Activated CD4-positive, alpha-beta T cell treated with anti-CD3 and anti-CD28 coated beads, Interleukin-2, amount 50 U/mL, for 16 hours (primary cell): ENCODE measurements at places on chromosomes 1 and 21.

- no peak for DNase-seq
These were observed 993.0 kb upstream of the PRMT6 start for GRCh38 chr1:106063510-106063909.

DNA sequence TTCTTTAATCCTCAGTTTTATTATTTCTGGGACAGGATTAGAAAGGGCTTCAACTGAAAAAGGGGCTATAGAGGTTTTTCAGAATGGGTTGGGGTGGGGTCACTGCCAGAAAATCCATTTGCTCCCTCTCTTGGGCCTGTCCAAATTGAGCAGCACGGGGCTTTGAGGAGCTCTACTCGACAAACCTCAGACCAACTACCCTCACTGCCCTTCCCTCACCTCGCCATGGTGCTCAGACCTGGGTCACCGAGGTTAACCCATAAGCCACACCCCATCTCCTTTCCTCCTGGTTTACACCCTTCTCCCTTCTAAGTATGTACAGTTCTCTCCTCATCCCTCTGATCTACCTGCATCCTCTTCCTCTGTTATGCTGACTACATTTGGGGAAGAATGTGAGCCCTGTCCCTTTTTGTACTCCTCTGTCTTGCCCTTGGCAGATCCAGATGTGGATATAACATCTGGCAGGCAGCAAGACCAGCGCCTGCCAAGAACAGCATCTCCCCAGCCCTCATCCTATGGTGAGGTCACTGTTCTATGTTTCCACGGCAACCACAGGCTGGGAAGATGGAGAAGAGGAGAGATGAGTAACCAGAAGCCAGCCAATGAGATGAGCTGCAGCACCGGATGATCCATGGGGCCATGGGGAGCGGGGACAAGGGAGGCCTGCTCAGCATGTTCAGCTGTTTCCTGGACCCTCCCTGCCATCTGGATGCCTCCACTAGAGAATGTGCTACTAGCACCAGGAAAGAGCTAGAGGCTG lies 3.7 kb upstream of the FABP3 start:
- no peak for DNase-seq

- DNase-seq = no peak
These were observed 80.7 kb downstream of the SKI start for GRCh38 chr1:2308844-2309243.

DNA sequence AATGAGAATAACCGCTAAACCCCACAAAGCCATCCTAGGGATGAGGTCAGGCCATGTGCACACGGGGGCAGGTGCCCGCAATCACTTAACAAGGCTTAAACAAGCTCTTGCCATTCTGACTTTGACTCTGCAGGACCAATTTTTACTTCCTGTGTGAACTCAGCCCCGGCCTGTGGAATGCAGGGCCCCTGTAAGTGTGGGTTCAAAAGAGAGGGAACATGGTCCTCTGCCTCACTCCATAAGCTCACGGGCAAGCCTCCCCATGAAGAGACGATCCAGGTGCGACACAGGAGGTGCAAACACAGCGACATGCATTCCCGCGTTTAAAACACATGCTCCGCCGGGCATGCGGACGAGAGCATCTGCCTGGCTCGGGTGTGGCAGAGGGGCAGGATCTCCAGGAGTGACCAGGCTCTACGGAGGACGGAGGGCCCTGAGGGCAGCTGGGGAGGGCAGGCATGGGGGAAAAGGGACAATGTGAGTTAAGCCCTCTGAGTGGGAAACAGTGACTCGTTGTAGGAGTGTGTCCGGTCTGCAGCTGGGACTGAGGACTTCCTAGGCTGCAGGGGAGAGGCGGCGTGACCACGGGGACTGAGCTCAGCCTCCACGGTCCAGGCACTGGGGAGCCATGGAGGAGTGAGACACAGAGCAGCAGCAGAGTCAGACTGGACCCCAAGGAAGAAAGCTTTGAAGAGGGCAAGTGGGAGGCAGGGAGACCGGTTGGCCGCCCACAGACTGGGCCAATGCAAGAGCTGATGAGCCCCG lies 40.6 kb upstream of the AJAP1 start:
- DNase-seq = no peak

- DNase-seq = no peak
These were observed 82.8 kb downstream of the WDR4 start for GRCh38 chr21:42796327-42797062.

DNA sequence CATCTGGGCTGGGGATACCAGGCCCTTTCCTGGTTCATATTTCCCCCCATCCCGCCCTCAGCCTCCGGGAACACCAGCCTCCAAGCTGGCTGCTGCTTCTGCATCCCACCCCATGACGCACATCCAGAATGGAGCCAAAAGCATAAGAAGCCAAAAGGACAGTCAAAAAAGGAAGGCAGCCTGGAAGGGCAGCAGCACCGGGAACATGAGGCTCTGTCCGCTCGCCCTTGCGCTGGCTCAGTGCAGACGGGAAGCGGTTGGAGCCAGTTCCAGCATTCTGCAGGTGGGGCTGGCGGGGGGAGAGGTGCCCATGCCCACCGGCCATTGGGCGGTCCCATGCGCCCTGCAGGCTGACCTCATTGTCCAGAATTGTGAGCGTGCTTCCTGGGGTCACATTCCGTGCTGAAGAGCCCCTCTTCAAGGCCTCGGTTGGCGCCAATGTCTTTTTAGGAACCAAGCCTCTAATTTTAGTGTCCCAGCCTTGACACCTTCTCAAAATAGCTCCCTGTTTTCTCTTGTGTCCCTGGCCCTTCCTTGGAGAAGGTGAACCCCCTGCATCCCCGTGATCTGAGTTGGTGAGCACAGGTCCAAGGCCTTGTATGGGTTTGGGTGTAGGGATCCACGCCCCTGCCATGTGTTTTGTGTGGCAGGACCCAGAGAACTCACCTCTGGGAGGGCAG lies 28.4 kb upstream of the NPPB start:
- DNase-seq = no peak

DNA sequence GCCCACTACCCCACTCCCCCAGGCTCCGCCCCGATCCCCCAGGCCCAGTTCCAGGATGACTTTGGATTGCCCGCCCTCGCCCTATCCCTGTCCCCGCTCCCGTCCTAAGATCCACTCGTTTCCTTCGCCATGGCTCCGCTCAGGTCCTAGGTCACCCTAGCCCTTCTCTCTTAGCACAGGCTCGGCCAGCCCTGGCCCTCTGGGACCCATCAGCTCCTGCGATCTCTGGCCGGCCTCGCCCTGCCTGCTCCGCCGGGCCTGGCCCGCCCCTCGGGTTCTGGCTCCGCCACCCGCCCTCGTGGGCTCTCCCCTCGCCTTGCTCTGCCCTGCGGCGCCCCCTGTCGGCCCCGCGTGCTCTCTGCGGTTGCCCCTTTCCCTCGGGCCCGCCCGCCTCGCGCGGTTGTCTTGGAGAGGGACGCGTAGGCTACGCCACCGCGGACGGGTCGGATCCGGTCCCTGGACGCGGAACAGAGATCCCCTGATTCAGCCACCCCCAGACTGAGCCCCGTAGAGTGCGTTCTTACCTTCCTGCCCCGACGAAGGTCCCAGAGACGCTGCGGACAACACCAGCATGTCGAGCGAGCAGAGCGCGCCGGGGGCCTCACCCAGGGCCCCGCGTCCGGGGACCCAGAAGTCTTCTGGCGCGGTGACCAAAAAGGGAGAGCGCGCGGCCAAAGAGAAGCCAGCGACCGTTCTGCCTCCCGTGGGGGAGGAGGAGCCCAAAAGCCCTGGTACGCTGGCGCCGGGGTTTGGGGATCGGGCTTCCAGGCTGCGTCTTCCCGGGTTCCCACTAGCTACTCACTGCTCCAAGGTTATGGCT lies at the start of gene LRRC71:
Gene LRRC71 (plus strand): TSS at position 400 of the 820 bp plus-strand sequence. CDS start 172 bp downstream, at position 572.
- peak; percentile 70 for DNase-seq

GRCh38 chr1:86640161-86640670 lies 64.2 kb upstream of the SH3GLB1 start:
- DNase-seq = no peak

- no peak for DNase-seq
These were observed 154.4 kb downstream of the PLPP3 start for GRCh38 chr1:56424744-56425493.

- no peak for DNase-seq
These were observed 90.7 kb downstream of the GPR88 start for GRCh38 chr1:100628631-100629081.

DNA sequence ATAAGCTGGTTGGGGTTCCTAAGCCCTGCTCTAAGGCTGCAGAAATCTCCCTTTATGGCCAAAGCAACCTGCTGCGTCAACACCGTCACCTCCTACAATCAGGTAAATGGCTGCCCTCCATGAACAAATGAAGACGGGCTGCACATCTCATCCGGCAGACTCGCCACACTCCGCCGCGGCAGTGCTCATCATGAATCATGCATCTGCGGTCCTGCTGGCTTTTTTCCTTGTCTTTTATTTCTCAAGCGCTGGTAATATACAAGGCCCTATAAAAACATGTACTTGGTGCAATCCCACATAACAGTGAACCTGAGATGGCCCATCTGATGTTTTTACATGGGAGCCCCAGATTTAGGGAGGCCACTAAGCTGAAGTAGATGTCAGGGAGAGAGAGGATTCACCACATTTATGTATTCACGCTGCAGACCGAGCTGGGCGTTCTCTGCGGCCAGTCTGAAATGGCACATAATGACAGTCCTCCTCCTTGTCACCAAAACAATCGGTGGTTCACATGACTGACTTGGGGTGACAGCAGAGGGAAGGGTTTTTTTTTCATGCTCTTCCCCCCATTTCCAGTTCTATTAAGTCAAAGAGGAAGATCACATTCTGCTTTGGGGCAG lies 91.6 kb downstream of the KAZN start:
- DNase-seq = no peak

DNA sequence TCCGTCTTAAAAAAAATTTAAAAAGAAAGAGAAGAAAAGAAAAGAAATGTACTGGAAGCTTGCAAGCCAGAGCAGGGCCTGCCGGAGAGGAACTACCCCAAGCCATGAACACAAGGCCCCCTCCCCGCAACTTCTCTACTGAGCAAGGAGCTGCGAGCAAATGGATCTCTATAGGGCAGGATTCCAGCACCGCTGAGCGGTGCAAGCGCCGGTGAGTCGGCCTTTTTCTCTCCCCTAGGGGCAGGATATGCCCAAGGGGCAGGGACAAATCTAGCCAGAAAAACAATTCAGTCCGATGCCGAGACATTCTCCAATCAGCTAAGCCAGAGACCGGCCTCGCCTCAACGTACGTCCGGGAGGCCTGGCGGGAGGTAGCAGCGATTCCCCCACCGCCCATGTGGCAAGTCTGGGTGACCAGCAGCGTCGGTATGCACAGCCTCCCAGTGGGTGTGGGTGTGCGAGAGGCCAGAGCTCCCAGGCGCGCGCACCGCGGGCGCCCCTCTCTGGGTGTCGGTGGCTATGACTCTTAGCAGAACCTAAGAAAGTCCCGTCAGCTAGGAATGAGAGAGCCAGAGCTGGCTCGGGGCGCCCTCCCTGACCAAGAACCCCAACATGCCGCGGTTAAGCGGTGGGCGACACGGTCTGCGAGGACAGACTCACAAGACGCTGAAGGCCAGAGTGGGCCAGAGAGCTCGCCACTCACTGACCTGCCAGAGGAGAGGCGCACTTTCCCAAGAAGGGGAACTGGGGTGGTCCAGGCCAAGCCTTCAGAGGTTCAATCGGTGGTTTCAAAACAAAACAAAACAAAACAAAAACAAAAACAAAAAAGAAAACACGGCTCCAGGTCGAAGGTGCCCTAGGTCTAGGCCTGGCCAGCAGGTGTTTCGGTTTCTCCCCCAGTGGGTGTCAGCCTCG lies 1.9 kb downstream of the CSMD2 start:
- peak; percentile 49 for DNase-seq

DNA sequence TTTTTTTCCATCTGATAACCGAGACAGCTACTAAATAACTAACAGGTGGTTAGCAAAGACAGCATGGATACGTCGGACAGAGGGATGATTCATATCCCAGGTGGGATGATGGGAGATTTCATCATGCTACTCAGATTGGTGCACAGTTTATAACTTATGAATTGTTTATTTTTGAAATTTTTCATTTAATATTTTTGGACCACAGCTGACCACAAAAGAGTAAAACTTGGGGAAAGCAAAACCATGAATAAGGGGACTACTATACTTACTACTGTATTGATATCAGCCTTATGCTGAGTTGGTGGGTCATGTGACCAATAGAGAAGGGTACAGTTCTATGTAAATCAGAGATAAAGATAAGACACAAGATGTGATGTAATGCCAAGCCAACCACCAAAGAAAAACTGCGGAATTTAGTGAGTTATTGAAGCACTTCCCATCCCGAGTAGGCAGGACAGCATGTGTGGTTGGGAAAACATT lies 248.1 kb upstream of the C1orf105 start:
- no peak for DNase-seq

- no peak for DNase-seq
These were observed 177.3 kb upstream of the CAMK1G start for GRCh38 chr1:209406168-209406567.

DNA sequence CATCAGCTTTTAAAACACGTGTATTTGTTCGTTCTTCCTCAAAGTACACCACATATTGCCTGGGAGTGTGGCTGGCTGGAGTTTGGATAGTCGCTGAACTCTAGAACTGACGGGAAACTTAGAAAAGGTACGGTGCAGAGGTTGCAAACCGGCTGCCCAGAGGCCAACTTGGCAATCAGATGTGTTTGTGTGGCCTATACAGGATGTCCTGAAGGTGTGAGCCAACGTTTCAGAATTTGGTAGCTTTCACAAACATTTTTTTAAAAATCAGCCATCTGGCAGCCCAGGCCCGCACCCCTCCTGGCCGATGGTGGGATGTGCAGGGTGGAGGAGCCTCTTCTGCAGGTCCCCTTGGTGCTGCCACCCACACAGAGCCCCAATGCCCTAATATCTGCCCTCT lies 73.6 kb upstream of the SLC25A33 start:
- DNase-seq = no peak
